ENCODE measurements at places on chromosomes 4 and X.

- DNase-seq: peak; percentile 47
These were observed 107.2 kb upstream of the KIT start for GRCh38 chr4:54550395-54551171.

GRCh38 chr4:57401586-57401985 is 291.4 kb upstream of the IGFBP7 start:
- DNase-seq: no peak

- DNase-seq: no peak
These were observed 41.8 kb downstream of the AWAT2 start for GRCh38 chrX:70007946-70008345.

GRCh38 chr4:83646538-83647239 is 110.8 kb downstream of the GPAT3 start:
- DNase-seq: peak; percentile 33

DNA sequence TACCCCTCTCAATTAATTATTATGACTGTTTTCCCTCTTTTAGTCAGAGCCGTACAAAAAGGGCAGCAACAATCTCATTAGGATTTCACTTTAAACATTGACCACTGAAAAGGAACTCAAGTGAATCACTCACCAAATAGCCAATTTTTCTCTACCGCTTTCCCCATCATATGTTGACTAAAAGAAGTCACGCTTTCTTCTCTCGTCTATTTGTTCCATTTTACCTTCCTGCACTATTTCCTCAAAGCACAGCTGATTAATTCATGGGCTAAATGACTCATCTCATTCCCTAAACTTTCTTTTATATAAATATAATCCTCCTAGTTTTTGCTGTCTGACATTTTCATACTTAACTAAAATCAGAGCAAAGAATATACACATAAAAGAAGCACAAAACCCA is 8.2 kb downstream of the MID1 start:
- peak; percentile 44 for DNase-seq

- DNase-seq: no peak
These were observed 23.1 kb downstream of the SASH3 start for GRCh38 chrX:129802863-129803262.

GRCh38 chr4:163398238-163398637 is 54.5 kb downstream of the NPY5R start:
- DNase-seq: no peak

DNA sequence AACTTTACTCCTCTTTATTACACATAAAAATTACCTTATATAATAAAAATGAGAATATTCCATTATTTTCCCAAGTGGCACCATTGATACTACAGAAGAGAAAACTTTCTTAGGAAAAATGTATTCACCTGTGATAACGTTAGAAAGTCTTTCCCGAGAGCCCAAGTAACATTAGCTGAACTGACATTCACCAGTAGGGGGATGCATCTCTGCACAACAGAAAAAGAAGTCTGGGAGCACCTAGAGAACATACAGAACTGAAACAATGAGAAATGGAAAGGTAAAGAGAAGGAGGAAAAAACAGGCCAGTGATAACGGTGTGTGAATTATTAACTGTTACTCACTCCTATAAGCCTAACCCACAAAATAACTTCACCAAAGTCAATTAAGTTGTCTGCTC is 423.3 kb downstream of the CENPC start:
- DNase-seq: no peak

GRCh38 chr4:104472766-104473165 is 21.9 kb downstream of the CXXC4 start:
- no peak for DNase-seq

DNA sequence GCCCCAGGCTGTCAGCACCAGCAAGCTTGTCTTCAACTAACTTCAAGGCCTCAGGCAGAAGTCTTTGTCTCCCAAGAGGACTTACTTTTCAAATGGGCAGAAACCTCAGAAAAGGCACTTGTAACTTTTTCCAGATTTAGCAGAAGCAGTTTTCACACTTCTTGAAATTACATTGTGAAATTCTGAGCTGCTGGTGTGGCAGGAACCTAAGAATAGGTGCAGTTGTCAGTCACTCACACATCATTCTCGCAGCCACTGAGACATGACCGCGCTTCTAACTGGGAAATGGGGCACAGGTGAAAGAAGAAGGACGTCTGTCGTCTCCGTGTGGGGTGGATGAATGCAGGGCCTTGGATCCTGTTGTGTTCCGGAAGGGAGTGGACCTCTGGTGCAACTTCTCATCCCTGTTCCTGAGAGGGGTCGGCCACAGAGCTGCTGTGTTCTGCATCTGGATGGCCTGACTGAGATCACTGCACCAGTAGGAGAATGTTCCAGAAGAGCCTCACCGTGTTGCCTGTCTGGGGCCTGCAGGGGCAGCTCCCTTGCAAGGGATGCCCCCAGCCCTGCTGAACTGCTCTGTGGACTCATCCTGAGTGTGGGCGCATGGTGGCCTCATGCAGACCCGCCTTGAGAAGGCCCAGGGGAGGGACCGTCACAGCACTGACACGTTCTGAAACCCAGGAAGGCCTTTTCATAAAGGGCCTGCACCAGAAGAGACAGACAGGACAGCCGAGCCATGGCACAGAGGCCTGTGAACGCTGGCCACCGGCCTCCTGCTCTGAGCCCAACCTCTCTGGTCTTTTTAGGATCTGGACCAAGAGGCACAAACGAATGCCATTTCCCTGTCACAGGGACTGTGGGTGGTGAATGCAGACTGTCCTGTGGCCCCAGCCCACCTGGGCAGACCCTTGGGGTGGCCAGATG is 18.7 kb downstream of the NAT8L start:
- DNase-seq: no peak

DNA sequence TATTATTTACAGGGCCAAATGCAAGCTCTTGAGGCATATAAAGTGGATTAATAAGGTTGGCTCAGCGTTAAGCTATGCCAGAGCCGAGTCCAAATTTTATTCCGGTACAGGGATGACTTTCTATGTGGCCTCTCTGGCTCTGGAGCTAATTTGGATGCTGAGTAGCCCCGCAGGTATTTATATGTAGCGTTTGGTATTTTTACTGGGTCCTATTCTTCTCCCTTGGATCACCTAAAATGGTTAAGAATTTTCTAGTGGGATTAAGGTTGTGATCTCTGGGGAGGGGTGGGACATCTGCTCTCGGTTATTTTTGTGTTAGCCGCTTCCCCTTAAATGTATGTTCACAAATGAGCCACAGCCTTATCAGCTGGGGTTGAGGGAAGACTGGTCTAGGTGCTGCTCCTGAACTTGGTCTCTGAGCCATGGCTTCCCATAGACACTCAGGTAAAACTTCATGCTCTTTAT is 49.4 kb downstream of the FHL1 start:
- peak; percentile 68 for DNase-seq

DNA sequence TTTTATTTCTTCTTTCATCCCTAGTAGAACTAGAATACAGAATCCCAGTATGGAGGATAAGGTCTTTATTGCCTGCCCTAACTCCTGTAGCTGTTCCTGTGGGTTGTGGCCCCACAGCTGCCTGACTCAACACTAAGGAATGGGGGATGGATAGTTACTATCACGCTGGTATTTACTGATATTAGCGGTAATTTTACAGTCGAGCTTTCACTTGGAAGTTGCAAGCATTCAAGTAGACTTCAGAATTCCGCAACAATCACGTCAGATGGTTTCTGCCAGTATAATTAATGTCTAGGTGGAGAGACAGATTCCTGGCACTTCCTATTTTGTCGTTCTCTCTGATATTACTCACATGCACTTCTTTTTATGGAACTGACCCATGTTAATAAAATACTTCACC is 489.8 kb downstream of the PABPC4L start:
- peak; percentile 1 for DNase-seq

GRCh38 chr4:84962102-84962501 is 4.4 kb downstream of the WDFY3 start:
- DNase-seq: no peak

DNA sequence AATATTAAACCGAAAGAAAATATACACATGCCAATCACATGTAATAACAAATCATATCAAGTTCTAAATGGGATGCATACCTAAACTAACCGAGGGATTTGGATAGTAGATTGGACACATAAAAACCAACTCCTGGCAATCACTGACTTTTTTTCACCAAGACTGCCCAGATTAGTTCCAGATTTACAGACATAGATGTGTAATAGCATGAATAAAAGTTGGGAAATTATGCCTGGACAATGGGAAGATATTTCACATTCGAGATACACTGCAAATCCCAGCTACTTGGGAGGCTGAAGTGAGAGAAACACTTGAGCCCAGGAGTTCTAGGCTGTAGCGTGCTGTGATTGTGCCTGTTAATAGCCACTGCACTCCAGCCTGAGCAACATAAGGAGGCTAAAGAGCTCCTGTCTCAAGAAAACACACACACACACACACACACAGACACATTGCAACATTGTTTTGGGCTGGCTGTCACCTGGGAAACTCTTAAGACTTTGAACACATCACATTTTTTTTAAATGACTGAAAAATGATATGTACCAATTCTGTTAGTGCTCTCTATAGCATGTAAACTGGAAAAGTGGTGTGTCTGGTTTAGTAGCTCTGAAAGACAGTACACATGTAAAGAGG is 5.7 kb downstream of the RAB40A start:
- no peak for DNase-seq

GRCh38 chr4:8525383-8526120 is 54.6 kb upstream of the GPR78 start:
- peak; percentile 78 for DNase-seq

- DNase-seq: peak; percentile 90
These were observed 59.1 kb downstream of the MRPL1 start for GRCh38 chr4:77921701-77922100.

DNA sequence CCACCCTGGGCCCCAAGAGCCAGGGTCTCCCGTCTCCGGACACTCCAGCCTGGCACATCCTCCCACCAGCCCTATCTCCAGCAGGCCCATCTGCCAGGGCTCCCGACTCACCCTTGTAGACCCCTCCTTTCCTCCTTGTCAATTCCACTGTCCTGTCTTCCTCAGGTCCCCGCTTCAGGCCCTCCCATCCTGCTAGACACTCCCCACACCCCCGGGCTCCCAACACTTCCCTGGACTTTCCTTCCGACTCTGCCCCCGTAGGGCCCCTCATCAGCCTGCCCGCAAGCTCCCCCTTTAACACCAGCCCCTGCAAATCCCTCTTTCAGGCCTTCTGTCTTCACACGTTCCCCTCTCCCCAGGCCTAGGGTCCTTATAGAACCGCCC is 1.1 kb downstream of the PRAF2 start:
- DNase-seq: no peak

DNA sequence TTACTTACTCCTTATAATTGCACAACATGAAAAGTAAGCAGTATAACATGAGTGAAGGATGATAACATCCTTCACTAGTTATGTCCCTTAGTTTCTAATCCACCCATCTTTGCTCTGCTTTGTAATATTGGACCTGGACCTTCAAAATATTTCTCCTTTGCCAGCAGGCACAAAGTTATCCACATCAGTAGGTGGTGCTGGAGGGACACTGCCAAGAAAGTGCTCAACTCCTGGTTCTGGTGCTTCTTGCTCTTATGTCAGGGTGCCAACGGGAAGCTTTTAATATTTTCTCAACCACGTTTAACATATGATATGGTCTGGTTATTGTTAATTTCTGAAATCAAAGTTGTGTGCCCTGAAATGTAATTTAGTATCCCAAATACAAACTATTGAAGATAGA is 49.1 kb downstream of the TMEM165 start:
- peak; percentile 54 for DNase-seq

GRCh38 chrX:46279214-46279924 is 265.9 kb downstream of the ZNF674 start:
- peak; percentile 9 for DNase-seq

DNA sequence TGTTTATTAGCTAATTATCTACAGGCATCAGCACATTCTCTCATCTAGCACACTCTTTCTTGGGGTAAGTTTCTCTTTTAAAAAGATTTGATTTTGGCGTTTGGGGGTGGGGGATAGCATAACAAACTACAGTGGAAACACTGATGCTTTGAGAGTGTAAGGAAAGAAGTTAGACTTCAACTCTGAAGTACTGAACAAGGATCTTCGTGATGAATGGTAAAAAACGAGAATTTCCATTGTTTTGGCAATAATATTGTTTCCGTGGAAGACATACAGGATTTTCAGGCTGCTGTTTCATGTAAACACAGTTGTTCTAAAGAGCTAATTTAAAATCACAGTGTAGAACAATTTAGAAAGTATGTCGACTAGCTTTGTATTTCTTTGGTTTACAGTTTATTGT is 451 bp downstream of the LPAR4 start:
- no peak for DNase-seq

DNA sequence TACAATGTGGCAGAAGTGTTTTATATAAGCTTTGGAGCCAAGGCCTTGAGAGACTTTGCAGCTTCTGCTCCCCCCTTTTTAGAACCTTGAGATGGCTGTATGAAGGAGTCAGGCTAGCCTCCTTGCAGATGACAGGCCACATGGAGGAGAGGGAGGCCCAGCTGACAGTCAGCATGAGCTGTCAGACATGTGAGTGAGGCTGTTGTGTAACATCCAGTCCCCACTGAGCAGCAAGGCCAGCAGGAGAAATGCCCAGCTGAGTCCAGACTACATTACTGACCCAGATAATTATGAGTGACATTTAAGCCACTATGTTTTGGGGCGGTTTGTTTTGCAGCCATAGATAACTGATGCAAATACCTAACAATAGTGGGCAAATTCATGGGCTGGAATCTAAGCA is 515.3 kb upstream of the ARX start:
- DNase-seq: no peak

DNA sequence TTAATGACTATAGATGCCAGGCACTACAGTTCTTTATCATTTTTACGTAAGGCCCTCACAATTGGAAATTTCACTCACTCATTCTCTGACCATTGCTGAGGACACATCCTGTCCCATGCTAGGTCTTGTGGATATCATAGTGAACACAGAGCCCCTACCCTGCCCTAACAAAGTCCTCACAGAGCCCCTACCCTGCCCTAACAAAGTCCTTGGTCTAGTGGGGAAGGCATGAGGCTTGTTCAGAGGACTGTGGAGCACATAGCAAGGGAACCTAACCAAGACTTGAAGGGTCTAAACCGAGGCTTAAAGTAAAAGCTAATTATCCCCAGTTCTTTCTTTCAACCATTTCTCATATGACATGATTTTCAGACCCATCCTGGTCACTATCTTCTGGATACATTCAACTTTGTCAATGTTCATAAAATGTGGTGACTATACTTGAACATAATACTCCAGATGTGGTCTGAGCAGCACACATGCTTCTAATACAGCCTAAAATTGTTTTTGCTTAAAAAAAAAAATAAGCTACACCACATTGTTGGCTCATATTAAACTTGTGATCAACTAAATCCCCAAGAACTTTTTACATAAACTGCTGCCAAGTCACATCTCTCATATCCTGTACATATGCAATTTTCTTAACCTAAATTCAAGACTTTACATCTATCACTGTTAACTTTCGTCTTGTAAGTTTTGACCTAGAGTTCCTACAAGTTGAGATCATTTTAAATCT is 77.0 kb downstream of the GPC3 start:
- peak; percentile 7 for DNase-seq

DNA sequence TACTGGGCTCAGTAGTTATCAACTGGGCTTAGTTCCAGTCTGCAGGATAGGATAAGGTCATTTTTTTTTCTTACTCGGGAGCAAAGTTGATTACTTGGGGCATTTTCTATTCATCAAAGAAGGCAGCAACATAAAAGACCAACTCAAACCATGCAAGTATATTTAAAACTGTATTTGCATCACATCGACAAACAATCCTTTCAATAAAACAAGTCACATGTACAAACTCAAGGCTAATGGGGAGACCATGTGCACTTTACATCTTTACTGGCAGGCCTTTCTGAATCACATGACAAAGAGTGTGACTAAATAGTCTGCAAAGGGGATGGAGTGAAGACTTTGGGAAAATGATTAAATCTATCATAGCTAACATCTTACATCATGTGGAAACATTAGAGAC is 610.4 kb upstream of the BOD1L1 start:
- no peak for DNase-seq

- no peak for DNase-seq
These were observed 64.9 kb downstream of the MAOA start for GRCh38 chrX:43720961-43721360.
